ENCODE measurements at places on chromosomes 13 and 19.

DNA sequence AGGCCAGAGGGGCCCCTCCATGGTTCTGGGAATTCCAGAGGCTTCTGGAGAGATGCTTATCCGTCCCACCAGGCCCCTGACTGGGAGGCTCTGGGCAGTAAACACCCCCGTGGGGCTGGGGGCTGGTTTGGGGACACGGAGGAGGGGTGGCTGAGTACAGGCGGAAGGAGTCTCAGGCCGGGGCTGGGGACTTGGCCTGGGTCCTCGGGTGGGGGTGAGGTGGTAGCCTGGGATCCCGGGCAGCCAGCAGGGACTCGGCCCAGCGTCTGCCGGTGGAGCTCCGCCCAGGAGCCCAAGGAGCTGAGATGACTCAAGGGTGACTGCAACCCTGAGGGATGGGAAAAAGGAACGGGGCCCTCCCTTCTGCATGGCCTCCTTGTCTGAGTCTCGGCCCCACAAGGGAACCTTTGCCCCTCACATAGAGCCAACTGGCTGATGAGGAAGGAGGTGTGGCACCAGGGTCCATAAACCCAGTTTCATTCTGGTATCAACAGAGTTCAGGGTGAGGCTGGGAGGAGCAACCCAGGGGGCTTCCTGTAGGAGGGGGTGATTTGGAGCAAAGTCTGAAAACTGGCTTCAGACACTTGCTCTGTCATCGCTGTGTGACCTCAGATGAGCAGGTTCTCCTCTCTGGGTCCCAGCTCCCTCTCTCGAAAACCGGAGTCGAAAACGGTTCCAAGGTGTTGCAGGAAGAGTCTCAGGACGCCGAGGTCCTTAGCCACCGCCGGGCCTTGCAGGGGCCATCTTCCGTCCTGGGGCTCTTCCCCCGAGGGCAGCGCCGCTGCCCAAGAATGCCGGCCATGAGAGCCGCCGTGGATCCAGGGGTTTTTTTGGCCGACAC lies 809 bp downstream of the MISP start:
- no peak for DNase-seq

GRCh38 chr13:39712626-39713025 lies 57.2 kb downstream of the COG6 start:
- DNase-seq: no peak

DNA sequence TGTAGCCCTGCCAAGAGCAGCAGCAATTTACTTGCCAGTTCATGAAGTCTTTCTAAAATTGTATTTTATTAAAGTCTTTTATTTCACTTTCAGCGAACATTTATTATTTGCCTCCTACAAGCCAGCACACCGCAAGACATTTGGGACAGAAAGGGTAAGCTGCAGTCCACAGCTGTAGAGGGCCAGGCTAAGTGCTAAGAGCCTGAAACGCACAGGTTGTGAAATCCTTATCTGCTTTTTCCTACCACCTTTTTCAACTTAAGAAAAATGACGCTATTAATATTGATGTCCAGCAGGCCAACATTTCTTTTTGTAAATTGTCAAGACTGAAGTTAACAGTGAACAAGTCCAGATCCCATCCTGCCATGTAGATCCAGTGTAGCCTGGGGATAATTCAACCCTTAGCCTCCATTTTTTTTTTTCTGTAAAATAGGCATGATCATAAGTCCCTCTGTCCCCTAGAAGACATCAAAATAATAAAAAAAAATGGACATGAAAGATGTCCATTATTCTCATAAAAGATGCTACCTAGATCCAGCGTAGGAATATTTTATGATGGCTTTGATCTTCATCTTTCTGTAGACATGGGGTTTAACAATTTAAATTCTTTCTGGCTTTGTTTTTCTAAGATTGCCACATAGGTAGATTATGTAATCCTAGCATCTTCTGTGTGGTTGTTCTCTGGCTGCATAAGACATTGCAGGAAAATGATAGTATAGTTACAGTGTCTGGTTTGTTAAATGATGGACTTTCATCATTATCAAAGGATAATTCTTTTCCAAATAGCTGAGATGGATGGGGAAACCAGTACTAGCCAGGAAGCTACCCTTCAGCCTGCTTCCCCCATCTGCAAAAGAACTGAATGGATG lies 128.4 kb downstream of the SHISA2 start:
- no peak for DNase-seq

GRCh38 chr13:88022431-88023208 lies 351.4 kb downstream of the SLITRK5 start:
- DNase-seq: no peak

- DNase-seq: no peak
Measured at GRCh38 chr13:114096811-114097211, 35.6 kb downstream of the RASA3 start.

GRCh38 chr19:51359294-51359693 lies 6.9 kb downstream of the ETFB start:
- no peak for DNase-seq

DNA sequence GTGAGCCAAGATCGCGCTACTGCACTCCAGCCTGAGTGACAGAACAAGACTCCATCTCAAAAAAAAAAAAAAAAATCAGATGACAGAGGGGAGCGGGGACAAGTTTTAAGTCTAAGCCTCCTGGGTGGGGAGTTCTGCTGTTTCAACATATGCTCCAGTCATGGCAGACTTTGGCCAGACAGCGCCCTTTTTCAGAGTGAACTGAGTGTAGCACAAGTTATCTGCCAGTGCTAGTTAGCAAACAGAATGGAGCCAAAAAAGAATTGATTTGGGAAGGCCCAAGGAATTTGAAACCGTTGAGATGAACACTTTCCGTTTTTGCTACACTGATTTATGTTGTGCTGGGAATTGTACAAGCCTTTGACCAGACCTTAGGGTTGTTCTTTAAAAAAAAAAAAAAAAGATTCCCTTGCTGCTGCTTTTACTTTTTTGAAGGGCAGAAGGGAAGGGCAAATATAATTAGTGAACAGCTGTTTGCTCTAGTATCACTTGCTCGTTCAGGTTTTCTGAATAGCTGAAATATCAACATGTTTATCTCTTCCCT lies 5.7 kb downstream of the ACTN4 start:
- DNase-seq: no peak

Measured in GM10248 (cell line).